ENCODE measurements at places on chromosomes 16 and 17. TPM values are rescaled to one million over a fixed set of nuclear protein-coding genes. Genes with fewer than 3 reads are reported as not detected.
A peak's percentile ranks its signal among the peaks of the same experiment; 100 is the strongest.

Gene ITGAX
- total RNA-seq: not detected

Gene NT5C3B
- 58.7 TPM for total RNA-seq

Gene TRIM72
- total RNA-seq: not detected

Gene HSDL1
- total RNA-seq: 17.4 TPM

Gene ZNF200
- 10.0 TPM for total RNA-seq

Gene DPEP3
- total RNA-seq: not detected

Gene PRSS33
- total RNA-seq: not detected

Gene SULT1A3
- 3.9 TPM for total RNA-seq

Gene SLC47A1
- 0.86 TPM for total RNA-seq

Gene ADAT1
- 69.9 TPM for total RNA-seq

Gene USP43
- total RNA-seq: not detected

DNA sequence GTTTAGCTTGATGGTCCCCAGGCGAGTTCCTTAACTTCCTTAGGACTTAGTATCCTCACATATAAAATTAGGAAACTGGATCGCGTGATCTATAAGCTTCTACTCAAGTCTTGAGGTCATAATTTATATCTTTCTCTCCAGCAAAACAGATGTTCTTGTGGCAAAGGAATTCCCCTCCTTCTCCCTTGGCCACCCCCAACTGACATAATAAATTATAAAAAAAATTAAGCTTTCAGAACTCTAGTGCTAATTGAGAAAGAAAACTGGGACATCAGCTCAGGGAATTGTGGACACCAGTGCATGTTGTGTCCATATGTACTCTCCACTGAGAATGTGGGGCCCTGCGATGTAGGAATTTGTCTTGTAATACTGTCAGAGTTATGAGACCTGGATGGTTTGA, 13.5 kb downstream of the GNAO1 start:
- no peak for DNase-seq

DNA sequence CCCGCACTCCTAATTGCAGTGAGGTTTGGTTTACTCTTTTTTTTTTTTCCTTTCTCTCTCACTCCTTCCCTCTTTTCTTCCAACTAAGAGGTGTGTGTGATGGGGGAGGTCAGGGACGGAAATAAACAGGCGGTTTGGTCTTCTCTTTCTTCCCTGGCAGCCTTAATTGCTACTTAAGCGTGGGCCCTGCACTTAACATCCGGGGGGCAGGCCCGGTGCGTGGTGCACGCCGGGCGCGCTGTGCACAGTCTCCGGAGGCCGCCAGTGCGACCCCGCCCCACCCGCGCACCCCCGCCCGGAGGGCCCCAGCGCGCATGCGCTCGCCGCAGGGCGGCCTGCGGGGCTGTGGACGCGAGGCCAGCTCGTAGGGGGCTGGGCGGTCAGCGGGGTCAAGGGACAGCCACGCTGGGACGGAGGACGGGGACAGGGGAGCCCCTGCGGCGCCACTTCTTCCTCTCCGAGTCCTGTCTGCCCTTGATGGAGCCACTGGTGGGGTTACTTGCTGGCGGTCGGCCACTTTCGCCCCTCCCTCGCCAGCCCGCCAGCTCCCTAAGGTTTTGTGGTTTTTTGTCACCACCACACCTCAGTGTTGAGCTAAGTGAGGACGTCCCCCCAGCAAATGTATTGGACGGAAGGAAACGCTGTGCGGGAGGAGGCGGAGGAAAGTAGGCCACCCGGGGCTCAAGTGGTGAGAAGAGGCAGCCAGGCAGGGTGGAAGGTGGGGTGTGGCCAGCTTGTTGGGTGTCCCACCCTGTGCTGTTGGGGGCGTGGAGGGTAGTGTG, 120.9 kb downstream of the MRM1 start:
- DNase-seq: peak; percentile 22

DNA sequence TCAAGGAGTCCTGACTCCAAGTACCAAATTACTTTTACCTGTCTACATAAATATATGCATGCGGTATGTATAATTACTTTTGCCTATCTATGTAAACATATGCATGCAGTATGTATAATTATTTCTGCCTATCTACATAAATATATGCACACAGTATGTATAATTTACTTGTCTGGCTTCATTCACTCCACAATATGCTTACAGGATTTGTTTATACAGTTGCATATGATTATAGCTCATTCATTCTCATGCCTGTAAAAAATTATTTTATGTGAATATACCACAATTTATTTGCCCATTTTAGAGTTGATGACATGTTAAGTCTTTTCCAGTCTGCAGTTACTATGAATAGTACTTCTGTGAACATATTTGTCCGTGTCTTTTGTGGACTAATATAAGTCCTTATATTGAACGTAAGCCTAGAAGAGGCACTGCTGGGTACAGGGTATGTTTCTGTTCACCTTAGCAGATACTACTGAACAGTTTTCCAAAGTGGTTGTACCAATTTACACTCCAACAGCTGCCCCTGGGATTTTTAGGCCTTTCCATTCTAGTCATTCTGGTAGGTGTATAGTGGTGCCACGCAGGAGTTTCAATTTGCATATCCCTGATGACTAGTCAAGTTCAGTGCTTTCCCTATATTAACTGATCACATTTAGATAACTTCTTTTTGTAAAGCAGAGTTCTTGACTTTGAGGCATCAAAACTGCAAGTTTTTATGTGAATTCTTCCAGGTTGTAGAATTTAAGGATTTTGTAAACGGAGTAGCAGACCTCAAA, 47.0 kb downstream of the MARVELD3 start:
- no peak for DNase-seq

DNA sequence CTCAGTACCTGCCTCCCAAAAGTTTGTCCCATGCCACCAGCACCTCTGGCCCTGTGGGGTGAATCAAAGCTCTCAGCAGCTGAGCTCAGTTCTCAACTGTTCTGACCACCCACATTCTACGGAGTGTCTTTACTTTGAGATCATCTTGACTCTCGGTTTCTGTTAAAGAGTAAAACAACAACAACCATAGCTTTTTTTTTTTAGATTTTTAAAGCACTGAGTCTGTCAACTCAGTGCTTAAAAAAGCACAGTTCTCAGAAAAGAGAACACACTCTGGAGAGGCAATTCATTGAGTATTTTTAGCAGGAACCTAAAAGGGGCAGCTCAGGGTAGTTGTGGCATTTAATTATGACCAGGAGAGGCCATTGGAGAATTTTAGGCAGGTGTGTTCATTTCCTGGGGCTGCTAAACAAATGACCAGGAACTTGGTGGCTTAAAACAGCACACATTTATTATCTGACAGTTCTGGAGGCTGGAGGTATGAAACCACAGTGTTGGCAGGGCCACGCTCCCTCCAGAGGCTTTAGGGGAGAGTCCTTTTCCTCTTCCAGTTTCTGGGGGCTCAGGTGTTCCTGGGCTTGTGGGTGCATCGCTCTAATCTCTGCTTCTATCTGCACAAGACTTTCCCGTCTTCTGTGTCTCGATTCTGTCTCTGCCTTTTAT, 6.7 kb upstream of the WFIKKN2 start:
- DNase-seq: no peak

DNA sequence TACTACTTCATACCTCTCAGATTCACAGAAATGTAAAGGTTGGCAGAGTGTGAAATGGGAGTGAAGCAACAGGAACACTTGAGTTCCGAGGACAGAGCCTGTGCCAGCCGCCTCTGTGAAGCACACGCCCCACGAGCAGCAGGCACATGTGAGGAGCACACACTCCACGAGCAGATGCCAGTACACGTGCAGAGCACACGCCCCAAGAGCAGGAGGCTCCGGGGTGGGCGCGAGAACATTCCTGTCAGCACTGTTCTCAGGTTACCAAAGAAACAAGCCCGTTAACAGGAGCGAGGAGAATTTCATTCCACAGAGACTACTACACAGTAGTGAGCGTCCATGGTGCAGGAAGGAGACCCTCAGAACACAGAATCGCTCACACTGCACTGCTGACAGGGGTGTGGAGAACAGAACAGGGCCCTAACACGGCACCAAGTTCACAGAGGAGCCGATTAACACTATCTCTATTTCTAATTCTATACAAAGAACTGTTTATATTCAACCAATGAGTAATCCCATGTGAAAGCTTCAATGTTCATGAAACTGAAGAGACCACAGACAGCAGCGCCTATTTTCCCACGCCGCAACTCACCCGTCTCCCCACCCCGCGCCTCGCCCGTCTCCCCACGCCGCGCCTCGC, 40.1 kb downstream of the KLHDC4 start:
- DNase-seq: peak; percentile 34

DNA sequence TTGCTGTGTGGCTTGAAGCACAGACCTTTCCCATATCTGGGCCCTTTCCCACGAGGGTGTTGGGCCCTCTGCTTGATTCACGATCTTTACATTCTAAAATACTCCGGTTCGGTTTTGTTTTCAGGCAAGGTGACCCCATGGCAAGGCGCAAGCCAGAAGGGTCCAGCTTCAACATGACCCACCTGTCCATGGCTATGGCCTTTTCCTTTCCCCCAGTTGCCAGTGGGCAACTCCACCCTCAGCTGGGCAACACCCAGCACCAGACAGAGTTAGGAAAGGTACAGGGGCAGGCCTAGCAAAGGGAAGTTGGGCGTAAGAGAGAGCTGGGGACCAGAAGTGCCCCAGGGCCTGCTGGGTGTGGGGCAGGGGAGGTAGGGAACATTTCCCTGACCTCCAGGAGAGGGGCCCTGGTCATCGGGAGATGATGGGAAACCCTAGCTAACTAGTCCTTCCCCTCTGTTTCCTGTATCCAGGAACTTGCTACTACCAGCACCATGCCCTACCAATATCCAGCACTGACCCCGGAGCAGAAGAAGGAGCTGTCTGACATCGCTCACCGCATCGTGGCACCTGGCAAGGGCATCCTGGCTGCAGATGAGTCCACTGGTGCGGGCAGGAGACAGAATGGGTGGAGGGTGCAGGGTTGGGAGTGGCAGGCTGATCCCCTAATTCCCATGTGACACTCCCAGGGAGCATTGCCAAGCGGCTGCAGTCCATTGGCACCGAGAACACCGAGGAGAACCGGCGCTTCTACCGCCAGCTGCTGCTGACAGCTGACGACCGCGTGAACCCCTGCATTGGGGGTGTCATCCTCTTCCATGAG, 1.4 kb downstream of the ALDOA start:
- DNase-seq: no peak

GRCh38 chr17:78653382-78653781, 76.2 kb upstream of the DNAH17 start:
- peak; percentile 37 for DNase-seq

DNA sequence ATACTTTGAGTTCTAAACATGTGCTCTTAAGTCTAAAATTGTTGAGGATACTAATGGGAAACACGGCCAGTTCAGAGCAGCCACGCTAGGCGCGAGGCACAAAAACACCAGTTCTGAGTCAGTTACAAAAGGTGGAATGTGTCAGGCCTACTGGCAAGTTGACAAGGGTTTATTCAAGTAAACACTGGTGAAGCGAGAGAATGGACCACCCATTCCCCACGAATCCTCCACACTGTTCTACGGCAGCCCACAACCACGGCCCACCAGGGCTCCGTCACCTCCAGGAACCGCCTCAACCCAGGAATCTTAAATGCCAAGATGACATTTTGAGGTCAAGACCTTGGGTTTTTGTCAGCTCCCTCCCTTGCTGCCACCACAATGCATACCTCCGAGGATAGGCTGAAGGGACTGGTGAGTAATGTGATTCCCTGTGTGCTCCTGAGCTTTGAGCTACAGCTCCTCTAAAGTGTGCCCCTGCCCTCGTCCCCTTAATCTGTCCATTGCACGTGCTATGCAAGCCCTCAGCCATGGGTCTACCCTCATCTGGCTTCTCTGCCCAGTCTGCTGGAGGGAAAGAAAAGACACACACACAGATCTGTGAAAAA, 28.5 kb upstream of the TRAP1 start:
- DNase-seq: peak; percentile 19

DNA sequence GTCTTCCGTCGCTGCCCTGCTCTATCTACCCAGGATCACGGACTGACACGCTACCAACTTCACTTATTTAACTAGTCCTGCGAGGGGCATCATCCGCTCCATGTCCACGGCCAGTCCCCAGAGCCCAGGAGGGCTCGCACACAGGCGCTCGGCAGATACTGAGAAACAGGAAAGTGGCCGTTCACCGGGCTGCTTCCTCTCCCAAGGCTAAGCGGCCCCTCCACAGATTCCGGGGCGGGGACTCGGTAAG, 388 bp downstream of the OXLD1 start:
- peak; percentile 45 for DNase-seq

DNA sequence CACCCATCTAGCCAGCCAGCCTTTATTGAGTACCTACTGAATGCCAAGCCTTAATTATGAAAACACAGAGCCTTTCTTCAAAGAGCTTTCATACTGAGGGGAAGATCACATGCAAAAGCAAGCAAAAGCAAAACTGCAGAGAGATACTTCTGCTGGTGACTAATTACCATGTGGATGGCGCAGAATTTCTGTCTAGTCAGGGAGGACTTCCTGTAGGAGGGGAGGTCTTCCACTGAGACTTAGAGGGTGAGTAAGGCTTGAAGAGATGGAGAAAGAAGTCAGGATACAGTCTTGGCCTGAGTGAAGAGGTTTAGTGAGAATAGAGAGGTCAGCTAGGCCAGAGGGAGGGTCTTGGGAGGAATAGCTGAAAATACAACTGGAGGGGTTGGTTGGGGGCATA, 53.9 kb upstream of the CCL2 start:
- no peak for DNase-seq

GRCh38 chr16:86513471-86514277, 3.3 kb downstream of the FOXF1 start:
- peak; percentile 43 for DNase-seq

DNA sequence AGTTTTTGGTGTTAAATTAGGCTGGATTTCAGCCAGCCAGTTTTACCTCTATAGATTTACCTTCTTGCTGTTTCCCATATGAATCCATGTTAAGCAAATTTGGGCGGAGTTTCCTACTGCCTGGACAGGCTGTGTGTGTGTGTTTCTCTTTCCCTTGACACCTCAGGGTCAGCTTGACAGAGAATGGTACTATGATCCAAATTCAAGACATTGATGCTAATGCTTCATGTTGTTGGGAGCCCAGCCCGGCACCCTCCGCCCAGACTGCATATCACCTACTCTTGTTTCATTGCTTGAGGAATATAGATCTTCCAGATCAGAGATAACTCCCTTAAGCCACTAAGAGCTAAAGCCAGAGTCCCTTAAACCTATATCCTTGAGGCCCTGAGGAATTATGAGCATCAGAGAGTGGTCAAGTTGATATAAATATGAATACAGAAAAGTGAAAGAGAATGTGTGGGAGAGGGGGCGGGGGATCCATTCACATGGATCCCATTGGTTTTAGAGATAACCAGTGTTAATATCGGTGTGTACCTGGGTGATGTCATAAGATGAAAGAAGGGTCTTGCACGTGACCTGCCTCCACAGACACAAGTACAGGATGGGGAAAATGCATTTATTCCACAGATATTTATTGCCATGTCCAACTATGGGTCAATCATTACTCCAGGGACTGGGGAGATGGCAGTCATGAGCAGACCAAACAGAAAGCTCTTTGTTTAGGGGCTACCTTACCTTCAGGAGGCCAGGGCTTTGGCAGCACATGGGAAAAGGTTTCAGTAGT, 69.7 kb downstream of the WIPI1 start:
- no peak for DNase-seq
